T-helper 2 cell treated with Interferon-gamma antibody and Interleukin-4, amounts not matched to agents 5 μg/mL and 100 μg/mL, for 36 hours (primary cell): ENCODE measurements at places on chromosomes 6 and 20.

DNA sequence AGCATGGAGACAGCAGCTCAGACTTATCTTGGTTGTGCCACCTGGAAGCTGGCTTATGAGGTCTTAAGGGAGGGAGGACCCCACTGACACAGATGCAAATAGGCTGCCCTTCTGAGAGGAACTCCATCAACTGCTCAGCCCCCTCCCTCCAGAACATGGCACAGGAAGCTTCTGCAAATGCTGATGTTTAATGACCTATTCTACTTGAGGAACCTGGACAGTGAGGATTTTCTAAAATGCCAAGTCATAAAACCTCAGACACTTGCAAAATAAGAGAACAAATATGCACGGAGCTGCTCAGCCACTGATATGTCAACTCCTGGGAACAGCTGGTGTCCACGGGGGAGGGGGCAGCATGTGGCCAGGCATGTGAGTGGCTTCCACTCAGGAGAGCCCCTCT is 3.5 kb downstream of the CST9 start:
- no peak for DNase-seq

GRCh38 chr20:29419378-29419777 is 1838.1 kb upstream of the DEFB115 start:
- no peak for DNase-seq

- DNase-seq: no peak
These were observed 60.6 kb downstream of the HIVEP2 start for GRCh38 chr6:142884214-142885035.

GRCh38 chr20:47775841-47776240 is 9.4 kb downstream of the SULF2 start:
- DNase-seq: no peak

GRCh38 chr6:3789018-3789895 is 37.7 kb upstream of the PXDC1 start:
- no peak for DNase-seq

GRCh38 chr6:112109262-112109661 is 21.9 kb downstream of the FAM229B start:
- no peak for DNase-seq

- DNase-seq: no peak
These were observed 197.3 kb upstream of the SNX9 start for GRCh38 chr6:157625764-157626163.

DNA sequence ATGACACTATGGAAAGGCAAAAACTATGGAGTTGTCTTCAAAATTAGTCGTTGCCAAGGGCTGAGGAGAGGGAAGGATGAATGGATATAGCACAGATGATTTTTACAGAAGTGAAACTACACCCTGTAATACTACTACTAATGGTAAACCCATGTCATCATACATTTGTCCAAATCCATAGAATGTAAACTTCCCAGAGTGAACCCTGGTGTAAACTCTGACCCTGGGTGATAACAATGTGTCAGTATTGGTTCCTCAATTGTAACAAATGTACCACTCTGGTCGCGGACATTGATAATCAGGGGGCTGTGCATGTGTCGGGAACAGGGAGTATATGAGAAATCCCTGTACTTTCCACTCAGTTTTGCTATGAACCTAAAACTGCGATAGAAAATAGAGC is 72.2 kb downstream of the CNBD2 start:
- no peak for DNase-seq

DNA sequence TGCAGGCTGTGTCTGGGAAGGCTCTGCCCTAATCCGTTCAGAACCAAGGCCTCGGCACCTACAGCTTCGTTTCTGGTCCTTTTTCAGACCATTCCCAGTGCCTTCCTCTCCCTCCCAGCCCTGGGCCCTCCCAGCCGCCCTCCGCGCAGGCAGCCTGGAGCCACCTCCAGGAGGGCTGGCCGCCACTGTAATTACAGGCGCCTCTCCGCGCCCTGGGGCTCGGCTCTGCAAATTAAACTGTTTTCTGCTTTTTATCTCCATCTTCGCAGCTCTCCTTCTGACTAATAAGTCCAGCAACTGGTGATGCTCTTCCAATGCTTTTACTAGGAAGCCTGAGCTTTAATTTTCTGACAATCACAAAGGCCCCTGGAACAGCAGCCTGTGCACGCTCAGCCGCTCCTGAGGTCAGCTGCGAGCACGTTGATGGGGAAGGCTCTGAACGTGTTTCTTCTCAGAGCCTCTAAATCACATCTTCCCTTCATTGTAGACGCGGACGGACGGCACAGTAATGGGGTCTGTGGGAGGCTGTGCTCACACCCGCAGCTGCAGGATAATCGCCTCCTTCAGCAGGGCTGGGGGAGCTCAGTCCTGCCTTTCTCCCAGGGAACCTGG is 194.6 kb downstream of the DLL1 start:
- no peak for DNase-seq
